ENCODE measurements at places on chromosomes 2 and 18. TPM values are rescaled to one million over a fixed set of nuclear protein-coding genes. Genes with fewer than 3 reads are reported as not detected.
A peak's percentile ranks its signal among the peaks of the same experiment; 100 is the strongest.

DNA sequence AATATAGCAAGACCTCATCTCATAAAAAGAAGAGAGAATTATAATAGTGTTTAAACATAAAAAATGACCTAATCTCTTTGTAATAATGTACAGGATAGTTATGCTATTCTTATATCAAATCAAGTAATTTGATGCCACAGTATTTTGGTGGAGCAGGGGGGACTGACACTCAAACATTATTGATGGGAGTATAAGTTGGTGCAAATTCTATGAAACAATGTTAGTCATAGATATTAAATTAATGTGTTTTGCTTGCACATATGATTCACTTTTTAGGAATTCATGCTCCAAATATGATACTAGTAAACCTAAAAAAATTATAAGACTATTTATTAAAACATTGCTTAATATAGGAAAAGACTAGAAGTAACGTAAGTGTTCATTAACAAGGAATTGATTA lies 256.1 kb upstream of the SYT4 start:
- DNase-seq = no peak

Gene C2orf80
- not detected for total RNA-seq

DNA sequence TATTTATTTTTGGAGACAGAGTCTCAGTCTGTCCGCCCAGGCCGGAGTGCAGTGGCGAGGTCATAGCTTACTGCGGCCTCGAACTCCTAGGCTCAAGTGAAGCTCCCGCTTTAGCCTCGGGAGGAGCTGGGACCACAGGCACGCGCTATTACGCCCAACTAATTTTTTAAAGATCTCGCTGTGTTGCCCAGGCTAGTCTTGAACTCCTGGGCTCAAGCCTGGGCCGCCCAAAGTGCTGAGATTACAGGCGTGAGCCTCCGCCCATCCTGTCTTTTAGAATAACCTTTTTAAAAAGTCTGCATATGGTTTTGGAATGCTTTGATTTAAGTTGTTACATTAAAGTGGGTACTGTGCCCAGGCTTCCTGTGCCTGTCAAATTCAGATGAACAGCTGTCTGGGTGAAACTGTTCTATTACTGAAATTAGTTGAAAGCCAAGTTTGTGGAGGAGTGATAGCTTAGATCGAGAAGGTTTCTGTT lies 944 bp downstream of the RAB3GAP1 start:
- DNase-seq = peak; percentile 12

DNA sequence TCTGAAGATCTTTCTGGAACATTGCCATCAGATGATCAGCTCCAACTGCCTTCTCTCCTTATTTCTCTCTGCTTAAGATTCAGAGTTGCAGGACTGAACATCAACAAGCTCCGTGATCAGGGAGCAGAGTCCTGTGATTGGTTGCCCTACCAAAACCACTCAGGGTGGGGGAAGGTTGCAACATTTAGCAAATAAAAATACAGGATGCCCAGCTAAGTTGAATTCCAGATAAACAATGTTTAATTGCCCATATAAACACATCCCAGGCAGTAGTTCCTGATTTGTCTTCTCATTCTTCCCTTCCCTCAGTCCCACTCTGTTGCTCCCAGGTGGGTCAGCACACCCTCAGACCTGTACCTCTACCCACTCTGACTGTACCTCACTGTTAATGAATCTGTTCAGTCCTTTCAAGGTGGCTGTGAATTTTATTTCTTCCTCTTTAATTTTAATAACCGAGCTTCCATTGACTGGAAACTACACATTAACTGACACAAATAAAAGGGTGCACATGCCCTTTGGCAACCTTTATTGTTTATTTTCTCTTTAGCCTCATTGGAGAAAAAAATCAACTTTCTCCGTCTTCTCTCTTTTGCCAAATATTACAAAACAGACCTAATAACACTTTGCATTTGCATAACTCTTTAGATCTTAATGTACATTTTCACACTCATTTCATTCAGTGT lies 167.1 kb upstream of the PKDCC start:
- DNase-seq = no peak

- no peak for DNase-seq
Measured at GRCh38 chr2:10352361-10352760, 49.7 kb downstream of the HPCAL1 start.

Gene SPP2
- total RNA-seq = not detected

All from dermis microvascular lymphatic vessel endothelial cell (primary cell).